ENCODE measurements at places on chromosomes 7 and 10. TPM values are rescaled to one million over a fixed set of nuclear protein-coding genes. Genes with fewer than 3 reads are reported as not detected.
A peak's percentile ranks its signal among the peaks of the same experiment; 100 is the strongest.

- DNase-seq: no peak
Measured at GRCh38 chr7:3301449-3301731, 338 bp downstream of the SDK1 start.

DNA sequence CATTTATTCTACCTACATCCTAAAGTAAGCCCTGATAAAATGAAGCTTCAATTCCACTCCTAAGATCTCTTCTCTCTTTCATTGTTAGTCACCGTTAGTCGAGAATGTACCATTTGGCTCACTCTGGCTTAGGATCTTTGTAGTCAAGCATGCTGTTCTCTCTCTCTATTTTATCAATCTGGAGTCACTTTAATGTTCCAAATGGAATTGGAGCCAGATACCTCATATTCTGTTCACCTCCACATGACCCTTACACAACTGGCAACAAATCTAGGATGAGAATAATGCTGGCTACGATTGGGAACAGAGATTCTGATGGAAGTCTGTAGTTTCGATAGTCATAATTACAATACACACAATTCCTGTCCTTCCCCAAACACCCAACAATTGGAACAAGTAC is 213.7 kb downstream of the TWIST1 start:
- DNase-seq: no peak

DNA sequence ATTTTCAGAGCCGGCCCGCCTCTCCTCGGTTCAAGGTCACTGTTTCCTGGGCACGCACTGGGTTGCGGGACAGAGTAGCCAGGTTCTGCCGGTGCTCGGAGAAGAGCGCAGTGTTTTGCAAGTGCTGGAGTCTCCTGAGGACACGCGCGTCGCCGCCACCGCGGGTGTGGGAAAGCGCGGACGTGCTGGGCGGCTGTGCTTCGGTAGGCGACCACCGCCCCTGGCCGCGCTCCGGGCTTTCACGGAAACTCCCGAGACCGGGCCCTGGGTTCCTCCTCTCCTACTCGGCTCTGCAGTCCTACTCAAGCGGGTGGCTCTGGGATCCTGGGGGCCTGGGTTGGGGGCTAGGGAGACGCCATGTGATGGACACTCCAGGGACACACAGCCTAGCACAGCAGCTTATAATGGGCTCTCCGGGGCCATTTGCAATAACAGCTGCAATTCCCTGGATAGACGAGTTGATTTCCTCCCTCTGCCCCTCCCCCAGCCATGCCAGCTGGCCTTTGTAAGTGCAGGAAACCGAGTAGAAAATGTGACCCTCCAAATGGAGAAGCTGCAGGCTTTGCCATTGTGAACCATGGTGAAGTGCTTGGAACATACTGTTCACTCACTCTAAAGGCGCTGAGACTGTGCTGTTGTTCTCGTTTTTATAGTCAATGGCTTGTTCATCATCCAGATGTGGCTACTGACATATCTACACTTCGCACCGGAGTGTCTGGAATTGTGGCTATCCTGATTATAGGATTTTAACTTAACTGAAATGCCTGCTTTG is 2.1 kb downstream of the FRAT1 start:
- DNase-seq: no peak

DNA sequence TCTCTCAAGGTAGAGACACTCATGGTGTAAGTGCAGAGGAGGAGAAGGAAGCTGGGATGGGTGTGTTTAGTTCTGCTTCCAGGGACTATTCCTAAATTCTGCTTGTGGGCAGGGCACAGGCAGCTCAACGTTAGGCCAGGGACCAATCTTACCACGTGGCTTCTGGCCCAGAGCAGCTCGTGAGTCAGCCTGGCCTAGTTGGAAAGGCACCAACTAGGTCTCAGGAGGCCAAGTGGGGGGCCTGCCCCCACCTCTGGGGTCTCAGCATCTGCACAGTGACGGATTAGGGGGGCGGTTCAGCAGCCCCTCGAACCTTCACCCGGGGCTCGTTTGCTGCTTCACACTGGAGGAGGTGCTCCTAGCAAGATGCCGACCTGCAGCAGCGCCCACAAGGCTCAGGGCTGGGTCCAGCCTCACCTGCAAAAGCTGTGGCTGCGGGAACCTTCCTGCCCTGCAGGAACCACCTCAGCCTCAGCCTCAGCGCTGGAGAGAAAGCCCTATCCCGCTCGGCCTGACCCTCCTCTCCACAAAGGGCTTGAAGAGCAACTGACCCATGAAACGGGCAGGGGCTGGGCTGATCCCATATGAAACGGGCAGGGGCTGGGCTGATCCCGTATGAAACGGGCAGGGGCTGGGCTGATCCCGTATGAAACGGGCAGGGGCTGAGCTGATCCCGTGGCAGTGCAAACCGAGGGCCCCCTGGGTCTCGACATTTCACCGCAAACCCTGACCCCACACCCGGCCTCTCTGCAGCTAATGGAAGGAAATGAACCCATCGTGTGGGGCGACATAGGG is 447.4 kb downstream of the DNAJB6 start:
- peak; percentile 85 for DNase-seq

DNA sequence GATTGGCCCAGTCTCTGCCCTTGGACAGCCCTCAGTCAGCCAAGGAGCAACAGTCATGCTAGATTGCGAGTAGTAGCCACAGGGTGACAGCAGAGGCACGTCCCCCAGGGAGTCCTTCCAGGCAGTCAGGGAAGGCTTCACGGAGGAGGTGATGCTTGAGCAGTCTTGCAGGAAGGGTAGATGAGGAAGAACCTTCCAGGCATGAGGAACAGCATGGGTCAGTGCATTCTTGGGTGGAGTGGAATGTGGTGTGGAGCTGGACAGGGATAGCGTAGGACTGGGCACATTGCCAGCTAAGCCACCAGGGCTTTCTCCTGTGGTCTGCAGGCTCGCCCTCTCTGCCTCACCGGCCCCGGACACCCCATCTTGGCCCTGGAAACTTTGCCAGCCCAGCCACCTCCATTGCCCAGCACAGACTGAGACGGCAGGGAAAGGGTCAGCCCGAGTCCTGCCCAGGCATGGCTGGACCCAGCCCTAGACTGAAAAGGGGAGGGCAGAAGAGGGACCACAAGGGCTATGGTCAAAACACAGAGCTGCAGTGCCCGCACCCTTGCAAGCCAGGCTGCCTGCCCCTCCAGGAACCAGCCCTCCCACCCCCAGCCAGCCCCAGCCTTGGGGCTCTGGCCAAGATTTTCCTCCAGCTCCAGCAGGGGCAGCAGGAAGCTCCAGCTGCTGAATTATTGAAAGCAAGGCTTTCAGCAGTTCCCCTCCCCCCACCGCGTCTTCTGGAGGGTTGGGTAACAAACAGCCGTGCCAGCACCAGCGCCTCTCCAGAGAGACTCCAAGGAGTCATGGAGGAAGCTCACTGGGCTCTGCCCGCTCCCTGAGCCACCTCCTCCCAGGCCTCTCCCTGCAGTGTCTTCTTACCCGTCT is 18.7 kb downstream of the SRRM3 start:
- DNase-seq: no peak

- DNase-seq: peak; percentile 83
Measured at GRCh38 chr10:124589491-124590041, 127.9 kb downstream of the LHPP start.

- no peak for DNase-seq
Measured at GRCh38 chr10:70193391-70193844, 23.1 kb upstream of the SAR1A start.

DNA sequence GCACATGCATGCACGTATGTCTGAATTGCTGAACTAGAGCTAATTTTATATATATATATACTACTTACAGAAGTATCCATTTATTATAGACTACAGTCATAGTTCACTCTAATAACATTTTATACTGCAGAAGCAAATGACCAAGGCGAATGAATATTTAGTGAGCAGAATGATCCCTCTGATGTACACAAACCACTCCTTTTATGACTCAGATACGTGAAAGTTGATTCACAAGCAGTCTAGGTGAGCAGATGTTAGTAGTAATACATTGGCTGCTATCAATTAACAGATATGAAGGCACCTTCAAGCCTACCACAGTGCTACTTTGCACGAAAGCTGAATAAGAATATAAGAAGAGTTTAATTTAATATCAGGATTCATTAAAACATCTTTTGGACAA is 10.4 kb downstream of the GPAM start:
- DNase-seq: no peak

GRCh38 chr10:47381427-47382379 is 2.4 kb downstream of the ZNF488 start:
- peak; percentile 50 for DNase-seq

DNA sequence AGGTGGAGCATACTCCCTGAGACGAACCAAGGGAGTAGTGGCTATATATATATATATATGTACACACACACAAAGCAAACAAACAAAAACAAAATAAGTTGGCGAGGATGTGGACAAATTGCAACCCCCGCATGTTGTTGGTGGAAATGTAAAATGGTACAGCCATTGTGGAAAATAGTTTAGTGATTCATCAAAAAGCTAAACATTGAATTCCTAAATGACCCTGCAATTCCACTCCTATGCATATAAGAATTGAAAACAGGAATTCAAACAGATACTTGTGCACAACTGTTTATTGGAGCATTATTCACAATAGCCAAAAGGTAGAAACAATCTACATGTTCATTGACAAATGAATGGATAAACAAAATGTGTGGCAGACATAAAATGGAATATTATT is 407.9 kb downstream of the KCNMA1 start:
- no peak for DNase-seq

GRCh38 chr7:1087952-1088920 is at the start of gene GPER1:
Gene GPER1, plus strand, starts transcription at chr7:1088113. Its CDS starts 3,616 bp downstream, at chr7:1091729.
- DNase-seq: no peak

GRCh38 chr10:2053805-2054204 is 316.5 kb upstream of the ADARB2 start:
- no peak for DNase-seq

SCART1 gene
- total RNA-seq: 2.4 TPM

DNA sequence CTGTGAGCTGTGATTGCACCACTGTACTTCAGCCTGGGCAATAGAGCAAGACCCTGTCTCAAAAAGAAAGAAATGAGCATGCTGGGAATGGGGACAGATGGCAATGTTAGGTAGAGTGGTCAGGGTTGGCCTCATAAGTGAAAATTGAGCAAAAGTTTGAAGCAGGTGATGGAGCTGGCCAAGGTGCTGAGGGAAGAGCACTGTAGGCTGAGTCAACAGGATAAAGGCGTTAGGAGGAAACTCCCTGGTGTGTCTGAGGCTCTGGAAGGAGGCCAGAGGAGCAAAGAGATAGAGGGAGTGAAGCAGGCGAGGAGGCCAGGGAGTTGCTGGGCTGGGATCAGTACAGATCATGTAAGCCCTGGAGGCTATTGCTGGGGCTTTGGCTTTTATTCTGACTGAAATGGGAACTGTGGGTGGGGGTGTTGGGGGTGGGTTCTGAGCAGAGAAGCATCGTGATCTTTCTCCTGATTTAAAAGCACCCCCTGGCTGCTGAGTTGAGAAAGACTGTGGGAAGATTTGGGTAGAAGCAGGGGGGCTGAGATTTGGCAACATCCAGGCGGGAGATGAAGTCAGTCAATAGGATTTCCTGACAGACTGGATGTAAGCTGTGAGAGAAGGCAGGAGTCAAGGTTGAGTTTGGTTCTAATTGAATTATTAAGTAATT is 52.5 kb upstream of the VKORC1L1 start:
- no peak for DNase-seq

IKZF1 gene
- not detected for total RNA-seq

DNA sequence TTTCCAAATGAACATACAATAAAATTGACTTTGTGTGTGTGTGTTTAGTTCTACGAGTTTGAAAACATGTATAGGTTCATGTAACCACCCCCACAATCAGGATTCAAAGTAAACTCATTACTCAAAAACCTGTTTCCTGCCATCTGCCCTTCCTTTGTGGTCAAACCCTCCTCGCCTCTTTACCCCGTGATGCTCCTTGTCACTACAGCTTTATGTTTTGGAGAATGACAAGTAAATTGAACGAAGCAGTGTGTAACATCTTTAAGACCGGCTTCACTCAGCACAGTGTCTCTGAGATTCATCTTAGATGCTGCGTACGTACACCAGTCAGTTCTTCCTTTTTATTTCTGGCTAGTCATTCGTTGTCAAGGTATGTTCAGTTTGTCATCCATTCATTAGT is 54.6 kb upstream of the MKI67 start:
- no peak for DNase-seq

- DNase-seq: no peak
Measured at GRCh38 chr7:73645643-73646174, 21.4 kb upstream of the MLXIPL start.

GRCh38 chr7:80247144-80247543 is 112.5 kb downstream of the GNAI1 start:
- no peak for DNase-seq

GRCh38 chr7:54846273-54846672 is 87.3 kb upstream of the SEC61G start:
- no peak for DNase-seq

HOXA9 gene
- not detected for total RNA-seq

- no peak for DNase-seq
Measured at GRCh38 chr10:51617576-51618235, 81.7 kb downstream of the CSTF2T start.

- DNase-seq: no peak
Measured at GRCh38 chr10:94183666-94184264, 179.0 kb downstream of the NOC3L start.

DNA sequence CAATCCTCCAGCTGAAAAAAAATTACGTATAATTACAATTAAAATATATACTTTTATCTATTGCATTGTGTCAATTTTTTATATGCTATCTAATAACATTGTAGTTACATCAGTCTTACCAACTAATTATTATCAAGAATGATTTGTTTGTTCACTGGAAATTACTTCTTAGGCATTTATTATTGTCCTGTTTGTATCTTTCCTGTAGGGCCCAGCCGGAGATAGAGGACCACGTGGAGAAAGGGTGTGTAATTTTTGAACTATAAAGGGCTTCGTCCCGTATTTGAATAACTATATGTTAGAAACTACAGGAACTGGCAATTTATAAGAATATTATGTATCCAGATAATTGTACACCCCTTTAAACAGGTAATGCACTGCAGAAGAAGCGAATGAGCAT is 4.1 kb downstream of the COL1A2 start:
- no peak for DNase-seq

TAS2R3 gene
- total RNA-seq: not detected

DNA sequence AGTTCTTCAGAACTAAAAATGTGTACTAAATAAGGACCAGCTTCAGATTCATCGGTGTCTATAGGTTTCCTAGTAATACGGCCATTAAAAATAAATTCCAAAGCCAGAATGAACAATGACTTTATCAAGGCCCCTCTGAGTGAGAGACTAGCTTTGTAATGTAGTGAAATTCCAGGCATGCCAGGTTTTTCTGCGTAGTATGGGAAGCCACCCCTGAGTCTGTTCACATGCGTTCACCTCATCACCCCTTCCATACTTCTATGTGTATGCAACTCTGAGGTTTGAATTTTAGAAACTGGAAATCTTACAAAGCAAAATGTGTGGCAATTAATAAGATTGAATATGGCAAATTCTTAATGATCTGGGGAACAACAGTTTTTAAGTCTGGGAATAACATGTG is 24.5 kb downstream of the RNF32 start:
- DNase-seq: no peak

- DNase-seq: no peak
Measured at GRCh38 chr7:297611-298374, 7.8 kb downstream of the FOXL3 start.

All from chondrocyte (in vitro differentiated cells).